NCI-H1048 (cell line): ENCODE measurements at places on chromosomes 2 and 18.

GRCh38 chr2:233354971-233355574, 779 bp downstream of the DGKD start:
- no peak for DNase-seq

- DNase-seq: no peak
Observed at GRCh38 chr2:129957891-129958290, 21.6 kb upstream of the RAB6C start.

- no peak for DNase-seq
Observed at GRCh38 chr2:174436351-174436750, 40.8 kb downstream of the SCRN3 start.

DNA sequence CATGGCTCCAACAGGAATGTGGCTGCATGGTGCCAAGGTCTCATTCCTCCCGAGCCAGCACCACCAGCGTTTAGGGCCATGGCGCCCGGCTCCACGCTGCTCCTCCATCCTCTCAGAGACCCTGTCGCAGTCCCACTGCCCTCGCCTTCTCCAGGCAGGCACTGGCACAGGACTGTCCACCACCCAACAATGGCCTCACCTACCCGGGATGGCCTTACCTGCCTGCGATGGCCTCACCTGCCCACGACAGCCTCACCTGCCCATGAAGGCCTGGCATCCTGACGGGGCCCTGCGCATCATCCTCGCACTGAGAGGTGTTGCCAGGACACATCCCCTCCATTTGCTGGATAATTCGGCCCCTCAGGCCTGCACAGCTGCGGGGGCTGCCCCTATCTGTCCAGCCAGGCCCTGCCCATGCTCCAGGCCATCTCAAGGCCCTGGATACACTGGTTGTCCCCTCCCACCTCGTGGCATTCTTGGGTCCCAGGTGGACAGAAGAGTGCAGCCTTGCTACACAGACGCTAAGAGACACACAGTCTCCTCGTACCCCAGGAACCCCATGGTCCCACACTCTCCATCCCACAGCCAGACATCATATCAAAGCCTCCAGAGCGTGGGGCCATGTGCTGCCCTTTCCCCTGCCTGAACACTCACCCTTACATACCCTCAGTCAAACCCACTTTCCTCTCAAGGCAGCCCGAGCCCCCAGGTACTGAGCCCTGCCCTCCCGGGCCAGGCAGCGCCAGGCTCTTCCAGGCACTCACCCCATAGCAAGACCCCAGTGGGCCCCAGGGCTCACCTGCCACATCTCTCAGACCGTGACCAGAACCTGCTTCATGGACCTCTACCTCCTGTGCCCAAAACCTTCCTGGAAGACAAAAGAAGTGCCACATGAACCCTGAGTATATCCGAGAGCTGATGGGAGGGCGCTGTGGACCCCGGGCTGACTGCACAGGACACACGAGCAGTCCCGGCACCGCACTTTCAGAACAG, 268.6 kb downstream of the EIPR1 start:
- no peak for DNase-seq

- no peak for DNase-seq
Observed at GRCh38 chr18:26617151-26617554, 68.8 kb upstream of the KCTD1 start.

DNA sequence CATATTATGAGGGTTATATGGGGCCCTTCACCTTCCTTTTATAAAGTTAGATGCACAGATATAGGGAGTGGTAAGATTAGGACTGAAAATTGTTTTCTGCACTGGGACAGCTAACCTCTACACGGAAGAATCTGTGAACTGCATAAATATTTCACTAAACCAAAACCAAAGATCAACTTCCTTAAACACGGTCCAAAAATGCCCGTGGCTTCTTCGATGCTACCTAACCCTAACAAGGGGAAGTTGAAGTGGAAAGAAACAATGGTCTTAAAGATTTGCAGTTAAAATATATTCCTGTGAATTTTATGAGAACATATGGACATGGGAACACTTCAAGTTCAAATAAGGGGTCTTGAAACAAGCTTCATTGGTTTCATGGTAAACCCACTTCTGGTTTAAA, 33.3 kb upstream of the PAX3 start:
- DNase-seq: no peak

DNA sequence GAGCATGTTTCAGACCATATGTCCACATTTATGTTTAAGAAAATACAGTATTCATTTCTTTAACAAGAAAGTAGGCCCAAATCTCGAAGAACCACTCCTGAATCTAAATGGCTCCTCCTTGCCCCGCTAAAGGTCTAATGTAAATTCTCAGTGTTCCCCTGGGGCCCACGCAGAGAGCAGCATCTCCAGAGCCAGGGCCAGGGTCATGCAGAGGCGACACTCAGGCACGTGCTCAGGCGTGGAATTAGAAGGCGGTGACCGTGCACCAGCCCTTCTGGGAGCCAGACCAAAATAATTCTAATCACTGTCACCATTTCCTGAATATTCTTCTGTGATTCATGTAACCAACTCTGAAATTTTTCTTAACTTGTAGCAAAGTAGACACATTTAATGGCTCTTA, 68.3 kb upstream of the MYT1L start:
- DNase-seq: no peak

DNA sequence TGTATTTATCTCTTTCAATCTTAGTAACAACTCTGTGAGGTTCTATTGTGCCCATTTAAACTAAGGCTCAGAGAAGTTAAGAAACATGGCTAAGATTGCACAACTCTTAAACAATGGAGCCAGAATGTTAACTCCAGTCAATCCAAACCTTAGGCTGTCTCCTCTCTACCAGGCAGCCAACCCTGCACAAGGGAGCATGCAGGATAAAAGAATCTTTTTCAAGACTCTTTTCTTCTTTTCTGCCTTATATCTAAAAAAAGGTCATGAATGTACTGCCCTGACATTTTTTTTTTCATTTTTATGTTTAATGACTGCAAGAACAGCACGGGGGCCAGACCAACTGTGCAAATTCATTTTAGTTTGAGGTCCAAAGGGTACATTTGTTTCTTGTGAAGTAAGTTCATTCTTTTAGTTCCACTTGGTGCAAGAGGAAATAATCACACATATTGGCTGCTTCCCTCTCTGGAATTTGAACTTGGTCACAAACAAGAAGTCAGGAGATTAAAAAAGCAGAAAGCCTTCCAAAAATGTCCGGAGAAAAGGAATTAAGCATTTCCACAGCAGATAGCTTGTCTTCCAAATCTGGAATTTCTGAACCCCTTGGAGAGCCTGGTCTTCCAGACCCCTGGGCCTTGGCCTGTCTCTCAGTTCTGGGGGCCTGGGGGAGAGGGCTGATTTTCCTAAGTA, 96.0 kb upstream of the RIOK3 start:
- no peak for DNase-seq

DNA sequence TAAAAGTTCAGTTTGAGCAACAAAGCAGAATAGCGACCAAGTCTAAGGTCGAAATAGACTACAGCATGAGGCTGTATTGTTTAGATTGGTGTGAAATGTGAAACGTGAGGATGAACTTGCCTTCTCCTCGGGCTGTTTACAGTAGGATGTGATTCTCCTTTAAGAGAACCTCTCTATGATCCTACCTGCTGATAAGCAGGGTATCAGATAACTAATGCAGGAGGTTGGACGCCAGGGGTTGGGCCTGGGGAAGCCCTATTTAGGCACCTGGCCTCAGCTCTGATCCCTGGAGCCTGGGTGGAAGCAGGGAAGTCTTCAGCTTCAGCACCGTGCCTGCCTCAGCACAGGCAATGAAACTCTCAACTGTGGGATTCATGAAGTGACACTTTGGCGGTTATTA, 11.4 kb downstream of the CRYGD start:
- no peak for DNase-seq

DNA sequence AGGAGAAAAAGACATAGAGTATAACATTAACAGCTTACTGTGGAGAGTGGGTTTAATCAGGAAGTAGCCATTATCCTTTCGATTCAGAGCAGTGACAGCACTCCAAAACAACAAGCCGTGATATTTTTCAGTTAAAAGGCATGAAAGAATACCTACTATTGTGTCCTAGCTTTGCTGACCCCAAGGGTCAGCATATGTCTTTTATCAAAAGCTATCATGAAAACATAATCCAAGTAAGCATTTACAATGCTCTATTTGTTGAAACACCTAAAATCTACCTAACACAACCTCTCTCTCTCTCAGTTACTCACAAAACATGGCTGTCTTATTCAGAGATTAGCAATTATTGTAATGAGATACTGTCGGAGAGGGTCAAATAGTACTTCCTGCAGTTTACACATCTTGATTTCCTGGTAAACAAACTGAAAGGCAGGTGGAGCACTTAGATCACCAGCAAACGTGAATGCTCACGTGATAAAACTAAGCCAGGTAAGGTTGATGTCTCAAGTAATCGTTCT, 100.0 kb downstream of the BAZ2B start:
- peak; percentile 23 for DNase-seq

DNA sequence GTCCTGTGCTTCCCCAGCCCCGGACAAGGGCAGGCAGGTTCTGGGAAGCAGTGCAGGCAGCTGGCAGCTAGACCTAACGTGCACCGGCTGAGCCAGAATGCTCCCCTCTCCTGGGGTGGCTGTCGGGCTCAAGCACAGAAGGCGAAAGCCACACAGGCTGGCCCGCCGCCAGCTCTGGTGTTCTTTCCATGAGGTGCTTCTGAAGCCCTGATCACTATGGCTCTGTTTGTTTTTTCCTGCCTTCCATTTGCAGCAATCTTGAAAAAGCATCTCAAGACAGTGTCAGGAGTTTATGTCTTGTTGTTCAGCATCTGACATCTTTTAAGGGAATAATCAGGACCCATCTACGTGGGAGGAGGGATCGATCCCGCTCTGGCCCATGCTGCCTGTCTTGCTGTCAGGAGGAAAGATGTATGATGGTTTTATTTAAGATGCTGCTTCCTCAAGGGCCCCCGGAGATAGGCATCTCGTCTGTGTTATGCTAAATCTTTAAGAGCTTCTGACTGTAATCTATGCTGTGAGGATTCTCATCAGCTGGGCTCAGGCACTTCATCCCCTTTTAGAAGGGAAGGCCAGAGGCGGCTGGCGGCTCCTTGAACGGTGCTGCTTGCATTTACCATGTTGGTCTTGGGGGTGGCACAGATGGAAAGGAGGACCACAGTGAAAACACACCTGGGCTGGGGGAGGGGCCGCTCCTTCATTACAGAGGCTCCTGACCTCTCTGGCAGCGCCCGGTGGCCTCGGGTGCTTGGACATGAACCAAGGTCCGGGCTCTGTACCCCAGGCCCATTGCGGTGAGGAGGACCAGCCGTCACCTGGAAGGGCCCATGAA, 118.5 kb upstream of the HDAC4 start:
- no peak for DNase-seq

DNA sequence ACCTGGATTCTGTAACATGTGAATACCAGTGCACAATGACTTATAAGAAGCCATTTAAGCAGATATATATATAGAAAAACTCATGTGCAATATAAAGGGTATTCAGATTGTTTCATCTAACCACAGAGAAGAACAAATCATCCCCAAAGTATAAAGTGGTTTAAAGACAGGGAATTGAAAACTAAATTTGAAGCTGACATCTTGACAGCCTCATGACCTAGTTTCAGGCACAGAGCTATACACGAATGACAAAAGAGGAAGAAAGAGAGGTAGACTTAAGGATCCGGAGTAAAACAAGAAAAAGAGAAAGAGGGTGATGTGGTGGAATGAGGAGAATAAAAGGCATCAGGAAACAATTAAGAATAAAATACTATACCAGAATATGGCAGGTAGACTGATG, 194.5 kb downstream of the EPHA4 start:
- no peak for DNase-seq

GRCh38 chr18:74282755-74283554, 8.8 kb downstream of the CYB5A start:
- no peak for DNase-seq

- DNase-seq: no peak
Observed at GRCh38 chr2:7022492-7023385, 105.5 kb downstream of the RNF144A start.

GRCh38 chr18:28161608-28162599, 15.0 kb downstream of the CDH2 start:
- DNase-seq: no peak

GRCh38 chr2:216769626-216770025, 74.3 kb upstream of the IGFBP5 start:
- no peak for DNase-seq

- DNase-seq: no peak
Observed at GRCh38 chr2:205119136-205119535, 563.2 kb upstream of the NRP2 start.

DNA sequence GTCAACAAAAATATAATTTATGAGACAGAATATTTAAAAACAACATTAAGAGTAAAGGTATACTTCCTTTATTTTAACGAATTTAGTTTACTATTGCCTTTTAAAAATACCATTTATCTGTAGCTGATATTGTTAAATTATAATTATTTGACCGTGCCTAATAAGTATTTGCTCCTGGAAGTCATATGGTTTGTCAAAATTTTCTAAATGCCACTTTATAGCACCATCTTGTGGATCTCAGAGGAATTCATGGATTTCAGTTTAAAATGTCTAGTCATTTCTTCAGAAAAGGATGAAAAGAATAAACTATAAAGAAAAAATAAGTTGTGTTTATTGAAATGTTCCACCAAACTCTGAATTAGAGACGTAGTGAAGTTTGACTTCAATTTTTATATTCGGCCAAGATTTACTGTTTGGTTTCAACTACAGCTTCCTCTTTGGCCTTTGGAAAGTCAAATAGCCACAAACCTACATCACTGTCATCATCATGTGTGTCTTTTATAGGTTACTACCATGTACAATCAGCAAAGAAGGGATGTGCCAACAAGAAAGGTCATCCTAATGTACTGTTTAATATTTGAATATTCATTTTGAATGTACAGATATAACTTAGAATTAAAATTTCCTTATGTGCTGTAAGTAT, 10.3 kb upstream of the FTCDNL1 start:
- no peak for DNase-seq

DNA sequence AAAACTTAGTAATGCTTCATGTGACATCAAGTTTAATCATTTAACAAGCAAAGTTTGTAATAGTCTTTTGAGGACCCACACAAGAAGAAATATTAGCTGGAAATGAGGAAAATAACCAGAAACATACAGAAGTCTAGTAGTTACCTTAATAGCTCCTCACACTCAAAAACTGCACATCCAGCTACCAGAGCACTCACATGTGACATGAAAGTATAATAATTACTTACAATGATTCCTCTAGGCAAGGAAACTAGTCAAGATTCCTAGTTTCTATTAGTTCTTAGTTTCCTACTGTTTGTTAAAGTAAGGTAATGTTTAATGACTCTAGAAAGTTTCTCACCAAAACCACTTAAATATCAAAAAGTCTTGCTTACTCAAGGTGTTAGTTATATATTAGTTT, 335.8 kb downstream of the RAD51AP2 start:
- DNase-seq: no peak

- DNase-seq: no peak
Observed at GRCh38 chr18:21513292-21513691, 87.2 kb downstream of the ESCO1 start.

- peak; percentile 42 for DNase-seq
Observed at GRCh38 chr18:26941584-26941983, 76.1 kb upstream of the AQP4 start.
